Naive B cell (primary cell): ENCODE measurements at places on chromosomes 6 and 20.
A peak's percentile ranks its signal among the peaks of the same experiment; 100 is the strongest.

DNA sequence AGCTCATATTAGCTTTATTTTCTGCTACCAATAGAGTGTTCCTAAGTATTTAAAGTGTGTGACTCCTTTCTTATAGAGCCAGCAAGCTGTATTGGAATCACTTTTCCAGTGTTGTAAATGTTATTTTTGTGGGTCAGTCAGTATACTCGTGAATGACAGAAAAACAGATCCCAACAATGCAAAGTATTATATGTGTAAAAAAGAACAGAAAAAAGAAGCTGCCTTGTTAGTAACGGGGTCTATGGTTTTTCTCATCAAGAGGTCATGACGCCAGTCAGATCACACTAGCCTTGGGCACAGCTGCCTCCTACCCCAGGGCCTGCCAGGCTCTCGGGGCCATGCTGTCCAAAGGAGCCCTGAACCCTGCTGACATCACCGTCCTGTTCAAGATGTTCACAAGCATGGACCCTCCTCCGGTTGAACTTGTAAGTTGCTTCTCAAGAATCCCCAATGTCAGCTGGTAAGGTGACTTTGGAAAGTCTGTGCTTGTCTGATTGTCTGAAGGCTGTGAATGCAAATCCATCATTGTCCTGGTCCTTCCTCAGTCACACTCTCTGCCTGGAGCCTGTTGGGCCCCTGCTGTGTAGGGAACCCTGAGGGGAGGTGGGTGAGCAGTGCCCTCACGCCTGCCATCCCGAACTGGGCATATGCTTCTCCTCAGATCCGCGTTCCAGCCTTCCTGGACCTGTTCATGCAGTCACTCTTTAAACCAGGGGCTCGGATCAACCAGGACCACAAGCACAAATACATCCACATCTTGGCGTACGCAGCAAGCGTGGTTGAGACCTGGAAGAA is 9.8 kb downstream of the NELFCD start:
- DNase-seq: no peak

GRCh38 chr20:50837532-50838321 is 42.9 kb downstream of the BCAS4 start:
- no peak for DNase-seq

DNA sequence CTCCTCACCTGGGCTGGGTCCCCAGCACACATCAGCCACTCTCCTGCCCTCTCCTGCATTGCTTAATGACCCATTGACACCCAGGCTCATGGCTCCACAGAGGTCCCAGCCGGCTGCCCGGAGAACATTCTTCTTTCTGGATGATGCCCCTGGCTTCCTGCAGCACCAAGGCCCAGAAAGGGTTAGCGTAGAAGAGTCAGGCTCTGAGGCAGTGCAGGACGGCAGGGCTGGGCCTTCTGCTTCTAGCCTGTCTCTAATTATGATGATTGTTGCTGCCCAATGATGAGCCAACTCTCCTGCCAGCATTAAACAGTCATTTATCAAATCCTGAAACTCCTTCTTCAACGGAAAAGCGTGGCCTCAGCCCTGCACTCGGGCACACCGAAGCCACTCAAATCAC is 66.4 kb downstream of the ZNF217 start:
- DNase-seq: no peak

- no peak for DNase-seq
Measured at GRCh38 chr6:2078888-2079287, 166.5 kb downstream of the GMDS start.

GRCh38 chr6:40550202-40551101 is 36.7 kb downstream of the LRFN2 start:
- peak; percentile 7 for DNase-seq

DNA sequence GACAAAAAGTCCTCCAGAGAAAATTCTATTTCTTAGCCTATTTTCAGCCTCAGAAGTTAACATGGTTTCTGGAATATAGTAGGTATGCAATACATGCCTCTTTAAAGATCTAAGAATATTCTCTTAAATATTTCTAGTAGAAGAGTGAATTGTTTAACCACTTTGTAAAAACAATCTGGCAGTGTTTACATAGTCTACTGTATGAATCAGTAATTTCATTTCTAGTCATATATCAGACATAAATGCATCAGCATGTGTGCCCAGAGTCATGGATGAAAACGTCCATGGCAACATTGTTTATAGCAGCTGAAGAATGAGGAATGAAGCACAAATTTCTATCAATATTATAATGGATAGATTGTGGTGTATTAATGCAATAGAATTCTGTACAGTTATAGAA is 124.9 kb downstream of the NKAIN2 start:
- no peak for DNase-seq

DNA sequence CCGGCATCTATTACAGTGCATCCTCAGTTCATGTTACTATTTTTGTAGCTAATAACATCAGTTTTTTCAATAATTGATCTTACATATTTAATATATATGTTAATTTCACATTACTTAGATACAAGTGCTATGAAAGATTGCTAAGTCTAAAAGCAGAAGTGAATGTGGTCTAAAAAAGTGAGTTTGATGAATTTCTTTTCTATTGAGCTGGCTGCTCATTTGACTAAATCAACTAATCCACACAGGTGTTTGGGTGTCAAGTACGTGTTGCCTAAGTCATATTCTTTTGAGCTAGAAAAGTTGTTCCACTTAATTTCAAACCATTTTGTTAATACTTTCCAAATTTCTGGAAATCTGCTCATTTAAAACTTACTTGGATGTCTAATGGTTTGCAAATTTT is 46.6 kb upstream of the EZR start:
- DNase-seq: peak; percentile 65

GRCh38 chr20:57748601-57749130 is 38.9 kb upstream of the PMEPA1 start:
- DNase-seq: peak; percentile 51

- no peak for DNase-seq
Measured at GRCh38 chr20:52996658-52997057, 24.5 kb downstream of the TSHZ2 start.

DNA sequence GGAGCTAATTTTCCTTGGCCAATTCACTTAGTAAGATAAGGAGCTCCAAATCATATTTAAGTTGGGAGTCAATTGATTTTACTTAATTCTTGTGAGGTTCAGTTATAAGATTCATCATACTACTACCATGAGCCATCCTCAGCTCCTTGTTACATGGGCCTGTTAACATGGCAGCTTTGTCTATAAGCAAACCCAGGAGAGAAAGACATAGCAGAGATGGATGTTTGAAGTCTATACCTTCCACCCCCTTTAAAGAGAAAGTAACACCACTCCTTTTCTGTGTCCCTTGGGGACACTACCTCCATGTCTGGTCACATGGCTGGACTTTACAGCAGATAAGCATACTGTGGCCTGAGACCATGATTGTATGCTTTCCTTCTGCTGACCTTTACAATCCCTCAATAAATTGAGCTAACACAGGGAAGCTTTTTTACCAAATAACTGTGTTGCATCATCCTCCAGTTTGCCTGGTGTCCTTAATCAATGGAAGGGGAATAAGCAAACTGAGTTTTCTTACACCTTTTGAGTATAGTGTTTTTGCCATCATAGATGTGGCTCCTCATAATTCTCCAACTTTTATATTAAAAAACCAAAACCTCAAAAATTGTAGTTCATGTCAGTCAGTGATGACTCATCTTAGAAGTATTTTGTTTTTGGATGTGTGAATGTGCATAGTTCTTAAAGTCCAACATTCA is 9.8 kb upstream of the ZNFX1 start:
- DNase-seq: no peak

DNA sequence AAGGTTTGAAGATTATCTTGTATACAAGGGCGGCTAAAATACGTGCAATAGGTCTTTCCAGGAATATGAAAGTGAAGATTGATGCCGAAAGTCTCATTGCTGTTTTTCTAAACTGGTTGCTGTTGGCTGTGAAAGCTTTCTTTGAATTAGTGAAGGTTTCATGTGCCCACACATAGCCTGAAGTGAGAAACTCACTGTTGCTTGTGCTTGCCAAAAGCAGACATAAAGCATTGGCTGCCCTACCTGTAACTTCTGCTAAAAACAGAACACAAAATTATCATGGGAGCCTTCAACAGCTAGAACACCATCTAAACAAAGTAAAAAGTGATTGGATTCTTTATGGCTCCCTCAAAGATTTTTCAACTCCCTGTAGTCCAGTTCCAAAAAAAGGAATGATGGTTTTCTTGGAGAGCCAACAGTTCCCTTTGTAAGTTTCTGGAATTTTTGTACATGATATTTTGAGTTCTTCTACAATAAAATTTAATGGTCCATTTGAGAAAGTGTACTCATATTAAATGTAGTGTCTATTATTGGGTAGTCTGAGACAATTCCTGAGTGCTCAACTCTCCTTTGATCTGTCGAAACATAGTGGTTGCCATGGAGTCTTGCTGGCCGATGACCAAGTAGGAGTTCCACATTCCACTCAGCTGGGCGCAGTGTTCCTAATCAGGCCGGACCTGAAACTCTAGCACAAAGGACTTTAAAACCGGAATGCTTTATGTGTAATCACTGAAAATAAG is 68.5 kb downstream of the PLEKHG1 start:
- no peak for DNase-seq

- no peak for DNase-seq
Measured at GRCh38 chr20:44050925-44051660, 135.9 kb downstream of the JPH2 start.

DNA sequence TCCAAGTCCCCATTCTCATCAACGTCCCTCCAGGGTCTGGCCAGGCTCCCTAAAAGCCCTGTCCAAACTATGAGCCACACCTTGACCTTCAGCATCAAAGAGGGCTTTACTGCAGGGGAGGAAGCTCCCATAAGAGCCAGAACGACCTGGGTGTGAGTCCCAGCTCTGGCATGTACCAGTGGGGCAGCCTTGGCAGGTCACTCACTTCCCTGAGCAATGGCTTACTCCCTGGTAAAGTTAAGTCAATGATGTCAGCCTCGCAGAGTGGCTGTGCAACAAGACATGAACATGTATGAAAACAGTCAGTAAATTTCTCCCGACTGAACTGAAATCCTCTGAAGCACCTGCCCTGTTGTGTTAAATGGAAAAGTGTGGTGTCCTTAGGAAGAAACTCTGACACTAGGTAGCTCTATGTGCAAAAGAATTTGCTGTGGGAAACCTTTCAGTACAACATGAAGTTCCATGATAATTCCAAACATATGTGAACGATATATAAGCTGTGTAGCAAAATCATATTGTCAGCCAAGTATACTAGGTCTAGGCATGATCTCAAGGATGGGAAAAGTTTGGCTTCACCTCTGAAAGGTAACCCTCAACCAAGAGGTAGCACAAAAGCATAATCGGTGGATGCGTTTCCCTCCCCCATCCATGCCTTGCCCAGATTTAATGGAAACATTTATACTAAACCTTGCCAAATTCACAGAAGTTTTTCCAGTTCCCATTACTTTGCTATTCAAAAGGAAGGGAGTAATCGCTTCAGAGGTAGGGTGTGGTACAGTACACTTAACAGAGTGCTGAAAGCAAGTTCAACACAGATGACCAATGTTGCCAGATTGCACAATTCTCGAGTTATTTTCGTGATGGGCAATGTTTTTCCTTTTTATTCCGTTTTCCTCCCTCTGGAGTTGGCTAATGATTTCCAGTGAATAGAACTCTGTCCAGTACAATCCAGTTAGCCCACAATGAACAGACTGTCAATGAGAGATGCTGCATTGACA is 49.0 kb upstream of the RANBP9 start:
- no peak for DNase-seq

GRCh38 chr20:48716086-48716485 is 111.7 kb downstream of the PREX1 start:
- no peak for DNase-seq

DNA sequence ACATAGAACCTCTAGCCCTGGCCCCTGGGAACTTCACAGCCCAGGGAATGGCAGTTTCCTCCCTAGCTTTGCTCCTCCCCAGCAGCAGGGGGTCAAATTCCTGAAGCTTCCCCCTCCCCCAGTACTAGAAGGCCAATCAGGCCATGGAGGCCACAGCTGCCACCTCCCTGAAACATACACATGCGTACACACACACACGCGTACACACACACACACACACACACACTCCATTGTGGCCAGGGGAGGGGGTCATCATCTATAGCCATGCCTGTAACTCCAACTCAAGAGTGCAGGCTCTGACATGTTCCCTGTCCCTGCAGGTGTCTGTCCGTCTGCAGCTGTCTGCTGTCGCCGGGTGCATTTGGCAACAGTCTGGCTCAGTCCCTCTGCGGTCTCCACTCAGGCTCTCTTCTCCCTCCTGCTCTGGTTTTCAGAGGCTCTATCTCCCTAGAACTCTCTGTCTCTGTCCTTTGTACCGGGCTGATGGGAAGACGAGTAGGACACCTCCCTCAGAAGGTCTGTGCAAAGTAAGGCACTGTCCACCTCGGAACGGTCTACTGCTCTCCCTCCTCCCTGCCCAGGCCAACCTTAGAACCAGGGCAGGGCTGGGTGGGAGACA is 1.4 kb downstream of the LRFN2 start:
- no peak for DNase-seq

- no peak for DNase-seq
Measured at GRCh38 chr20:48523191-48523995, 304.4 kb downstream of the PREX1 start.

DNA sequence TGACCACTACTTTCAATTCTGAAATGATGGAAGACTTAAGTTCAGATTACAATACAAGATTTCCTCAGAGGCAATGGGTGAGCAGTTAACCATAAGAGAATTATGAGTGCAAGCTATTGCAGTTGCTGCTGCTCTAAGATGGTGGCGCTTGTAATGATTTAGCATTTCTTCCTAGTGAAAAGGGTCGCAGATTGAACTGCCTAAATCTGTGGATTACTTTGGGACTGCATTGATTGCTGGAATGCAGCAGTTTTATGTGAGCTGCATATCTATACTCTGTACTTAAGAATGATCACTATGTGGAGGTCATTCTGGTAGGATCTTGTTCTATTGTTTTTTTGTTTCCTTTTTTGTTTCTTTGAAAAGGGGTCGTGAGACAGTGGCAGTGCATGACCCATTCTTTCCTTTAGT is 5.3 kb downstream of the SCAF8 start:
- DNase-seq: no peak

DNA sequence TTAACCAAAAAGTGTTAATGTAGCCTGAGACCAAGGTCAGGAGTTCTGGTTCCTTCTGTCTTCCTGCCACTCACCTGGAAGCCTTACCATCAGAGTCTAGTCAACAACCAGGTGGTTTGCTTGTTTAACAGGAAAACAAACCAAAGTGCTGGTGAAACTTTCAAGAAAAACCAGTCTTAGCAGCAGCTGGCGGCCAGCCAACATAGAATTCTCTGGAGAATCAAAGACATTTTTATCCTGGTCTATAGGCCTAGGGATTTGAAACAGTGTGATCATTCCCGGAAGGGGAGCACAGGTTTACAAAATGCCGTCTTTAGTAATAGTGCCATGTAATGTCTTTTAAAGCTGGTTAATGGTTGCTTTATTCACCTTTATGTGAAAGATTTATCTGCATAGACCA is 146.6 kb upstream of the AKIRIN2 start:
- DNase-seq: no peak

- no peak for DNase-seq
Measured at GRCh38 chr20:58710481-58711265, 18.1 kb downstream of the NPEPL1 start.
